Stimulated activated CD4-positive, alpha-beta T cell treated with anti-CD3 and anti-CD28 coated beads, Interleukin-1b, Interleukin-23, amount 100 ng/mL, for 48 hours (primary cell): ENCODE measurements at places on chromosomes 13 and 19.

- DNase-seq, result peak; percentile 5
These were observed 322.8 kb upstream of the EDNRB start for GRCh38 chr13:78241278-78241919.

GRCh38 chr13:23796551-23796950 lies 92.6 kb downstream of the MIPEP start:
- DNase-seq, result no peak

- no peak for DNase-seq
These were observed 19.7 kb downstream of the BRSK1 start for GRCh38 chr19:55303477-55303876.

DNA sequence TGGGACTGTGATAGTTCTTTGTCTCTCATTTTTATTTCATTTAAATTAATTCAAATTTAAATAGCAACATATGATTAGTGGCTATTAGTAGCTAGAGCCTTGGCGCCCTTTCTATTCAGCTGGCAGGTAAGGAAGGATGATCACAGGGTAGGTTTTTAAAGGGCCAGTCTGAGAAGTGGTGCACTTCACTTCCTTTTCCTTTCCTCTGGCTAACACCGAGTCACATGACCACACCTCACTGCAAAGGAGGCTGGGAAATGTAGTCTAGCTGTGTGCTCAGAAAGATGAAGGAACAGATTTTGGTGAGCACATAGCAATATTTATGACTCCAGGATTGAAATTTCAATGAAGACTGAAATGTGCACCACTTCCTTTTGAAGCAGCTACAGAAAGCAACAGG lies 128.7 kb downstream of the TSHZ3 start:
- DNase-seq, result peak; percentile 17

DNA sequence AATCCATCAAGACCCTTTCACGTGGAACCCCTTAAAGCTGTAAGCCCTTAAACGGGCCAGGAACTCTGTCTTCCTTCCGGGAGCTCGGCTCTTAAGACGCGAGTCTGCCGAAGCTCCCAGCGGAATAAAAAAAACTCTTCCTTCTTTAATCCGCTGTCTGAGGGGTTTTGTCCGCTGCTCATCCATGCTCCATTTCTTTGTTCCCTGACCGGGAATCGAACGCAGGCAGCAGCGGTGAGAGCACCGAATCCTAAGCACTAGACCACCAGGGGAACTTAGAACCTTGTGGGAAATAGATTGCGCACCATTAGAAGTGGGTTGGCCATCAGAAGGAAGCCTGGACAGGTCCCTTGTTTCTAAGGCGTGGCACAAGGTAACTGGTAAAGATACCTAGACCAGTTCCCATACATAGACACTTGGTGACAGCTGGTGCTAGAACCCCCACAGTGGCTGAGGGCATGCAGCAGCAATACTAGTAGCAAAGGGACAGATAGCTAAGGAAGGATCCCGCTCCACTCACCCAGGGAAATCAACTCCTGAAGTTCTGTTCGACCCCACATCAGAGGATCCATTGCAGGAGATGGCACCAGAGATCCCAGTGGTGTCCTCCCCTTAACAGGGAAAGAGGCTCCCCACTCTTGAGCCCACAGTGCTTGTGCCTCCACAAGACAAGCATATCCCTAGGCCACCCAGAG lies 1.5 kb upstream of the RGCC start:
- DNase-seq, result no peak

DNA sequence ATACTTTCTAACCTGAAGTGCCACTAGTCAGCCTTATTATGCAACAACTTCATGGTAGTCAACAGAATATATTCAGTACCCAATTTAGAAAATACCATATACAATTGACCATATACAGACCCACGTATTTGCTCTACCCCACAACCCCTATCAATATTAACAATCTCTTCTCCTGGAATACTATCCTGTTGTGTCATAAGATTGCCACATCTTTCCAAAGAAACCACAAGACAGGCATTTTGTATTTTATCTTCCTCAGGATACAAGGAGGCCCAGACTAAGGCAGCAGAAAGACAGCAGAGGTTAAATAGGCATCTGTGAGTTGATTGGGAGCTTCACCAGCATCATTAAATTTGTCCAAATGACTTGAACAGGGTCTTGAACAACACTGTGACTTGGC lies 4.5 kb downstream of the SPART start:
- no peak for DNase-seq

DNA sequence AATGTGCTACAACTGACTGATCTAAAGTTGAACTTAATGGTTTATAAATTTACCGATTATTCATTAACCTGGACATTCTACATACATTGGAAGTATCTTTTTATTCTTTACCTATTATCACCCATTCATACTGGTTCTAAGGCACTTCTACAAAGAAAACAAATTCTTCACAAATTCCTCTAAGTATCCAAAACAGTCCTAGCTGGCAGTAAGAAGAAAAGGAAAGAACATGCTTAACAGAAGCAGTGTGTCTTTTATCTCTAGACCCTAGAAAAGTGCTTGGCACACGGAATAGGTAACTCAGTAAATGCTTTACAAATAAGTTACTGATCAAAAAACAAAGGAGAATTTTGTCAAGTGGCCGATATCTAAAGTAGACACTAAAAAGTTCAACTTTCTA lies 32.8 kb downstream of the TSC22D1 start:
- no peak for DNase-seq

- DNase-seq, result peak; percentile 55
These were observed 31.3 kb upstream of the ISYNA1 start for GRCh38 chr19:18469069-18469846.

DNA sequence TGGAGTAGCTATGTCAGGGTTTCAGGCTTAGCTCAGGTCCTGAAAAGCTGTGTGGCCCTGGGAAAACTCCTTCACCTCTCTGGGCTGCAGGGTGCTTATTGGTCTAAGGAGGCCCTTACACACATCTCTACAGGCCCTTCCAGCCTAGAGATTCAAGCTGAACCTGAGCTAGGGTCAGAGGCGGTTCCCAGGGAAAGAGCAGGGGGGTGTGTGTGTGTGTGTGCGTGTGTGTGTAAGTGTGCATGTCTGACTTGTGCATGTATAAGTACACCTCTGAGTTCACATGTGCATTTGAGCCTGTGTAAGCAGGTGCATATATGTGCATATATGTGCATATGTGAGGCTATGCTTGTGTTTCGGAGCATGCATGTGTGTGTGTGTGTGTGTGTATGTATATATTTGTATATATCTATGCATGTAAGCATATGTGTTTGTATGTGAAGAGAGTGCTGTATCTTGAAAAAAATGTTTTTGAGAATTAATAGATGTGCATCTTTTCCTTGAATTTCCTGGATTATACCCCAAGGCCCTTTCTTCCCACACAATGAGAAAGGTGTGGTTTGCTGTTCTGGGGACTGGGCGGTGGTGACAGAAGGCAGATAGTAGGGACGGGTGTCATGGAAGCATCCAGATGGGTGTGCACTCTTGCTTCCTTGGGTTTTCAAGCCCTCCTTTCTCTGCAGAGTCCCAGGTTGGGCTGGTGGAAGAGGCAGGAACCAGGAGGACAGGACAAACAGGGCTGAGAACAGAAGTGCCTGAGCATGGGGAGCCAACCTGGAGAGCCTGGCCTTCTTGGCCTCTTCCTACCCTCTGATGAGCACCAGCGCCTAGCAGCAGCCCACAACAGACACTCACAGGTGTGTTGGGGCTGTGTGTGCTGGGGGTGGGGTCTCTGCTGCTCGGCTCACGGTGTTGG lies 150.3 kb upstream of the TSHZ3 start:
- DNase-seq, result no peak

GRCh38 chr13:77737583-77738200 lies 40.2 kb downstream of the SLAIN1 start:
- peak; percentile 40 for DNase-seq

- peak; percentile 54 for DNase-seq
These were observed 1.4 kb downstream of the CEACAM18 start for GRCh38 chr19:51479531-51480331.

- no peak for DNase-seq
These were observed 1390.7 kb downstream of the SLITRK5 start for GRCh38 chr13:89061821-89062220.

DNA sequence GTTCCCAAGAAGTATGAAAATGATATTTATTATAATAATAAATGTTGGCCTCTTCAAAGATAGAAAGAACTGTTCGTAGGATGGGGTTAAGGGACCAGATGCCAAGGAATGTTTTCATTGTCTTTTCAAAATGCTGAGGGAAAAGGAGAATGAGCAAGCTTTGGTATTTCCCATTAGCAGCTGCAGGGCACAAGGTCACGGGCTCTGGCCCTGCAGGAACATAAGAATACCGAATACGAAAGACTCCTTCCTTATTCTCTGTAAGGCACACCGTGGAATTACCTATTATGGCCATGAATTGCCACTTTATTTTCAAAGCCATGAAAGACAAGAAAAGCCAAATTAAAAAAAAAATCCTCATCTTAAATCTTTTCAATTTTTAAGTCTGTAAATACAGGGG lies 49.6 kb upstream of the OLFM4 start:
- no peak for DNase-seq

DNA sequence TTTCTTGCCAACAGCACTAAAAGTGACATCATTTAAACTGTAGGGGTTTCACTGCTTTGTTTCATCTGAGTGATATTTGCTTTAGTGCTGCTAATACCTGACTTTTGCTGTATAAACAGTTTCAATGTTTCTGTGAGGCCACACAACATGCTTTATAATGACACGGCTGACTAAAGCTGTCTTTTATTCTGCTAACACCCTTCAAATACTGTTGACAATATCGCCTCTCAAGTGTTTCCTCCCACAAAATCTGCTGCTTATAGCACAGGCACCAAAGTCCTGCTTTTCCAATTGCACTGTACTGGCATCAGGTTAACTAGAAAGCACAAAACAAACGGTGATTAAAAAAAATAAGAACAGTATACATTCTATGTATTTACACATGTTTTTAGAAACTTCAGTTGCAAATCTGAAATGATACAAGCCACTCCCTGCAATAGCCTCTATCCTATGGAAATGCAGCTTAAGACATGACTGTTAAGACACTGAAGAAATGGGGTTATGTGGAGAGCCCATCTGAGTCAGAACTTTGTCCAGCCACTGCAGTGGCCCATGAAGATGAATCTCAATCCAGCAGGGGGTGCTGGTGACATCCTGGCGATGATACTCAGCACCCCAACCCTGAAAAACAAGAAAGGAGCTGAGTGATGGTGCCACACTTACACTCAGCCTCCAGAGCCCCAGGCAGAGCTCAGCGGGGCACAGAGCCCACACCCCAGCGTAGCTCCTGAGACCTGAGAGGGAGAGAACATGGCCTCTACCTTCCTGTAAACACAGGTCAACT lies 29.4 kb downstream of the RFXAP start:
- peak; percentile 8 for DNase-seq

DNA sequence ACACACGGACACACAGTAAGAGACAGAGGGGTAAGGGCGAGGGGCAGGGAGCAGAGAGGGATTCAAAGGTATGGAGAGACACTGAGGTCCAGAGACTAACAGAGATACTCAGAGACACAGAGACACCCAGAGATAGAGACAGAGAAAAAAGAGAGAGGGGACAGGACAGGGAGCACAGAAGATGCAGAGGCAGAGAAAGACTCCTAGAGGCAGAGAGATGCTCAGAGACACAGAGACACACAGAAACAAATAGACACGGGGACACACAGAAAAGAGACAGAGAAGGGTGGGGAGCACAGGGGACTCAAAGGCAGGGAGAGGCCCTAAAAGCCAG lies 39.8 kb downstream of the DEDD2 start:
- DNase-seq, result no peak

GRCh38 chr19:50202386-50202785 lies 1.0 kb upstream of the MYH14 start:
- DNase-seq, result no peak

DNA sequence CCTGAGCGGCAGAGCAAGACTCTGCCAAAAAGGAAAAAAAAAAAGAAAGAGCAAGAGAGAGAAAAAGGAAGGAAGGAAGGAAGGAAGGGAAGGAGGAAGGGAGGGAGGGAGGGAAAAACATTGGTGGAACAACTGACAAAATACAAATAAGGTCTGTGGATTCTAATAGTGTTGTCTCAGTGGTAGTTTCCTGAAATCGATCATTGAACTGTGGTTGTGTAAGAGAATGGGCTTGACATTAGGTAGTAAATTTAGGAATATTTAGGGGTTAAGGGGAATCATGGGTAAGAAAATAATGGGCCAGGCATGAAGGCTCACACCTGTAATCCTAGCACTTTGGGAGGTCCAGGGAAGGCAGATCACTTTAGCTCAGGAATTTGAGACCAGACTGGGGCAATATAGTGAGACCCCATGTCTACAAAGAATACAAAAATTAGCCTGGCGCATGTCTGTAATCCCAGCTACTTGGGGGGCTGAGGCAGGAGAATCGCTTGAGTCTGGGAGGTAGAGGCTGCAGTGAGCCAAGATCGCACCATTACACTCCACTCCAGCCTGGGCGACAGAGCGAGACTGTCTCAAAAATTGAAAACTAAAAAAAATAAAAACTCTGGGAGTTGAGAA lies 14.5 kb downstream of the PHLDB3 start:
- DNase-seq, result no peak

DNA sequence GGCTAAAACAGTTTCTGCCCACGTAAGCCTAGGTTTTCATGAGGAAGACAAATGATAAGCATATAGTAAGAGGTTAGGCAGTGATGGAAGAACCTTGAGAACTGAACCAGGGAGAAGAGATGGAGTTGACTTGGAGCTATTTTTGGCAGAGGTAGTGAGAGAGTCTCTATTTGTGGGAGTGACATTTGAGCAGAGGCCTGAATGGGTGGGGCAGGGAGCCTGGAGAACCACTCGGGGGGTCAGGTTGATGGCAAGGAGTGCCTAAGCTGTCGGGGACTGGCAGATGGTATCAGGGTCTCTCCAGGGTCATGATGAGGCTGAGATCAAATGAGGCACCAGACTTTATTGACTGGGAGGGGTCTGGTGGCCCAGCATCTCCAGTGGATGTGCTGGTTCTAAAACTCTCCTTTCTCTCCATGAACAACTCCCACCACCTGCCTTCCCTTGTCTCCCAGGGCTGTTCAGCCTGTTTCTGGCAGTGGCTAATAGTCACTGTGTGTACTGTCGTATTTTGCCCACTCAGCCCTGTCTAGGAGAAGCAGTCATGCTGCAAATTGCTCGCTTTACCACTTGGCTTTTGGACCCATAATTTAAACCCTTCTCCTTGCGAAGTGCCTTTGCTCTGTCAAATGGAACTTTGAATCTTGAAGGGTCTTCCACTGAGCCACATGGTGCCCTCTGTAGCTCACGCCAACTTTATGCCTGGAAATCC lies 3.6 kb downstream of the MAU2 start:
- no peak for DNase-seq

DNA sequence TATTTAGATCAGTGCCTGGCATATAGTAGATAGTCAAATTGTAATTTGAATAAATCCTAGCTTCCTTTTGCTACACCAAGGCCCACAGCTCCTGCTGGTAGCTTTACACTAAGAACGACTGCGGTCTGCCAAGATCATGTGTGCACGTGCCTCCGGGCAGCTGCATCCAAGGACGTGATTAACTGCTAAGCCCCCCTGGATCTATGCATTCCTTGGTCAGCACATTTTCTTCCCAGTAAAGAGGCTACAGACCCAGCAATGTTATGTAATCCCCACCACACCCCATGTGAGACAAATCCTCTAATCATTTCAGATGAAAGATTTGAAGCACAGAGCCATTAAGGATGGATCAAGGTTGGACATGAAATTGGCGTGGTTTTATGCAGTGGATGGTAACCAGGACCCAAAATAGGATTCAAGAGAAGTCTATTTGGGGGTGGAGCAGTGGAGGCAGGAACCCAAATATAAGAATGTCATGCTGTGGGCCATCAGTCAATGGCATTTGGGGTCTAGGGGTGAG lies 65.2 kb upstream of the PEG3 start:
- DNase-seq, result no peak

GRCh38 chr13:97975848-97976609 lies 22.6 kb downstream of the IPO5 start:
- DNase-seq, result peak; percentile 88
